ENCODE measurements at places on chromosomes 5 and 9.
A peak's percentile ranks its signal among the peaks of the same experiment; 100 is the strongest.

DNA sequence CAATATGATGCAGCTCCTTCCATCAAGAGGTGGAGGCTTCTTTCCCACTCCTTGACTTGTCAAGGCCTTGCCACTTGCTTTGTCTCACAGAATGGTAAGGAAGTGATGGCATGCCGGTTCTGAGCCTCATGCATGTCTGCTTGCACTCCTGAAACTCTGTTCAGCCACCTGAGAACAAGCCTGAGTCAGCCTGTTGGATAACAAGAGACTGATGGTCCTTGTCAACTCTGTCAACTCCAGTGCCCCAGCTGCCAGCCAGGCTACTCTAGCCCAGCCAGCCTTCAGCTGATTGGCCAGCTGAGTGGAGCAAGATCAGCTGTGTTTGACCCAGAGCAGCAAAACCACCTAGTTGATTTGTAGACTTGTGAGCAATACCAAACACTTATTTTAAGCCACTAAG, 4.4 kb upstream of the TENT4A start:
- H3K4me3 ChIP-seq = no peak overlapping the region
- no peak for DNase-seq
- no peak overlapping the region for H3K27ac ChIP-seq
- no peaks in the 10 kb centered on the region for H3K27me3 ChIP-seq
- H3K4me1 ChIP-seq = peaks cover 17% of the 10 kb centered on the region
- no peaks in the 10 kb centered on the region for H3K36me3 ChIP-seq

DNA sequence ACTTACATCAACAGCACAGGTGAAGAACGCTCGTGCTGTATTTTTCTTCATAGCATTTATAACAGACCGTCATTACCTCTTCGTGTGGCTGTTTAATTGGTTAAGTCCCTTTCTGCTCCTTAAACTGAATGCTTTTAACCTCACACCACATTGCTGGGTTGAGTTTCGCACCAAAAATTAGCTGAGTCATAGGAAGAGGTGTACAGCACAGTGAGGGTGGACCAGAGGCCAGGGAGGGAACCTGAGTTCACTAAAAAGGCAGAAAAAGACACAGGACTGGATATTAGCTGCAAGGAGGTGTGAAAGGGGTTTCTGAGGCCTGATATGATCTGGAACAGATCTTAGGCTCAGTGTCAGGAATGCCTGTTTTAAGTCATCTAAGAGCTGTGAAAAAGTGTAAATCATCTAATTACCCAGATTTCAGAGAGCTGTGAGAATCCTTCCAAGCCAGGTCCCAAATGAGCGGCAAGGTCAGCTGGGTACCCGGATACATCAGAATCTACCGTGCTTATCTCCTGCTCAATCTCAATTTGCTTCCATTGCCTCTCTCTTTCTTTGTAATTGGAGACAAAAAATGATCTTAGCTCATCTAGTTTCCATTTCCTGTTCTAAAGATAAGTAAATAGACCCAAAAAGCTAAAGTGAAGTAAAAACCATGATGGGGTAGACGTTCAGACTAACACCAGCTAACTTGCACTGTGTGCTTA, 7.1 kb upstream of the CFAP90 start:
- H3K36me3 ChIP-seq = peaks cover 54% of the 10 kb centered on the region
- no peaks in the 10 kb centered on the region for H3K4me1 ChIP-seq
- no peak for DNase-seq
- no peak overlapping the region for H3K4me3 ChIP-seq

DNA sequence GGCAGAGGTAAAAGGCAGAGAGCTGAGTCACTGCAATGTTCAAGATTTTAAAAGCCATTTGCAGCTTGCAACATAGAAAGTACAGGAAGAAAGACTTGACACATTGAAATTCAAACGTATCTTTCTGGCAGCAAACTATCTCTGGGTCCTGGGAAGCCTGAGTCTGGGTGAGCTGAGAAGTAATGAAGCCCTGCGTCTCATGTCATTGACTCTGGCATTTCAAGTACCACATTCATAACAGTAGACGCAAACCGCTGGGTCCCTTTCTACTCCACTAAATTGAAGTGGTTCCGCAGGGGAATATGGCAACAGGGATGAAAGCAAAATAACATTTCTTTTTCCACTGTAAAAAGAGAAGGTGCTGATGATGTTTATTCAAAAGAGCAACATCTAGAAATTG, 694.3 kb downstream of the BRINP1 start:
- H3K4me3 ChIP-seq = no peak overlapping the region
- H3K27ac ChIP-seq = no peak overlapping the region
- H3K27me3 ChIP-seq = no peaks in the 10 kb centered on the region
- no peak for DNase-seq

DNA sequence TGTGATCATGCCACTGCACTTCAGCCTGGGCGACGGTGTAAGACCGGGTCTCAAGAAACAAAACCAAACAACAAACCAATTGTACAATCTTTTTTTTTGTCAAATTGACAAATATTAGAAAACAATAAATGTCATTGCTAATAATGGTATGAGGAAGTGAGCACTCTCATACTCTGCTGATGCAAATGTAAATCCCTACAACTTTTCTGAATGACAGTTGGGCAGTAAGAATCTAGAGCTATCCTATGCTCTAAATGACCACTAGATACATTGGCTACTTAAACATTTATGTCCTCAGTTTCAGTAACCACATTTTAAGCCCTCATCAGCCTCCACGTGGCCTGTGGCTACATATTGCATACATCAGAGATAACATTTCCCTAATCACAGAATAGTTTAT, 256.2 kb downstream of the FER start:
- H3K4me3 ChIP-seq = no peak overlapping the region
- no peak overlapping the region for H3K27ac ChIP-seq
- DNase-seq = no peak

DNA sequence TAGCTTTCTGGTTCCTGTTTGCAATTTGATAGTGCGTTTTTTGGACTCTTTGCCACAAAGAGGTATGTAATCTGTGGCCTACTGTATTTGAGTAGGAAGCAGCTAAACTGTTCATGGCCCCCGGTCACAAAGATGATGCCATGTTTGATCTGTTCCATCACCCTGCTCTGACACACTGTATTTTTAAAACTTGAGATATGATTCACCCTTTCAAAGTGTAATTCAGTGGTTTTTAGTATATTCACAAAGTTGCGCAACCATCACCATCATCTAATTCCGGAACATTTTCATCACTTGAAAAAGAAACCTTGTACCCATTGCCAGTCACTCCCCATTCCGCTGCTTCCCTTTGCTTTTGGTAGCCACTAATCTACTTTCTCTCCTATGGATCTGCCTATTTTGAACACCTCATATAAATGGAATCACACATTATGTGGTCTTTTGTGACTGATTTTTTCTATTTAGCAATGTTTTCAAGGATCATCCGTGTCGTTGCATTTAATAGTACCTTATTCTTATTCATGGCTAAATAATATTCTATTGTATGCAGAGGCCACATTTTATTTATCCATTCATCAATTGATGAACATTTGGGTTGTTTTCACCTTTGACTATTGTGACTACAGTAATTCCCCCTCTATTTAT, 141.6 kb downstream of the NR3C1 start:
- H3K4me1 ChIP-seq = no peaks in the 10 kb centered on the region
- no peaks in the 10 kb centered on the region for H3K27me3 ChIP-seq
- no peaks in the 10 kb centered on the region for H3K36me3 ChIP-seq
- H3K27ac ChIP-seq = peak overlapping the region; percentile 68

GRCh38 chr5:15630441-15630840, 130.5 kb downstream of the FBXL7 start:
- DNase-seq = no peak
- no peak overlapping the region for H3K4me3 ChIP-seq
- no peaks in the 10 kb centered on the region for H3K4me1 ChIP-seq
- H3K27me3 ChIP-seq = no peaks in the 10 kb centered on the region
